CD4-positive, alpha-beta memory T cell (primary cell): ENCODE measurements at places on chromosomes 5 and 9. TPM values are rescaled to one million over a fixed set of nuclear protein-coding genes. Genes with fewer than 3 reads are reported as not detected.

DNA sequence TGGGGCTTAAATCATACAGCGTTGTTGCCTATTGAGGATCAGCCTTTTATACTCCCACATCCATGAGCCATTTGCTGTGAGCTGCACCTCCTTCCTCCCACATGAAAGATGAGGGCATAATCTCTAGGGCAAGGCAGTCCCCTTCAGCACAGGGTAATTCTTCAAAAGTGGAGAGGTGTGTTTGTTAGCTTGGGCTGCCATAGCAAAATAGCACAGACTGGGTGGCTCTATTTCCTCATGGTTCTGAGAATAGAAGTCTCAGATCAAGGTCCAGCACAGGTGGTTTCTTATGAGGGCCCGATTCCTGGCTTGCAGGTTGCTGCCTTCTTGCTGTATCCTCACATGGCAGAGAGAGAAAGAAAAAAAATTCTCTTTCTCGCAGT lies 121.8 kb upstream of the SLC12A2 start:
- H3K4me1 ChIP-seq = peaks cover 7% of the 10 kb centered on the region
- H3K36me3 ChIP-seq = no peaks in the 10 kb centered on the region
- no peaks in the 10 kb centered on the region for H3K27me3 ChIP-seq

- no peak overlapping the region for H3K27ac ChIP-seq
- no peaks in the 10 kb centered on the region for H3K27me3 ChIP-seq
- DNase-seq = no peak
- H3K4me1 ChIP-seq = no peaks in the 10 kb centered on the region
- H3K36me3 ChIP-seq = peaks cover 63% of the 10 kb centered on the region
These were observed 22.3 kb upstream of the GLE1 start for GRCh38 chr9:128482186-128482585.

DNA sequence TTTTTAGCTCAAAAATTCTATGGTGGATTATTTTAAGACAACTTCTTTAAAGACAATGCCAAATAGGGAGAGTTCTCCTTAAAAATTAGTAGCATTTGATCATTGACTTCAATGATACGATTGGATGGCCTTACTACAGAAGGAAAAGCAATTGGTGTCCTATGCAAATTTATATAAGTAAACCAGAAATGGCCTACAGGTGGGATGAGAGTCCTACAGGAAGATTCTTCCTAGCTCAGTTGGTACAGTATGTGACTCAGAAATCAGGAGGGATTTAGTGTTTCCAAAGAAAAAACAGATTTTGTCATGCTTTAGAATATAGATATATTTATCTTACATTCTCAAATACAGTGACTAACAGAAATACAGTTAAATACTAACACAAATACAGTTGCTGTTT lies 6.5 kb downstream of the ANKRA2 start:
- peaks cover 33% of the 10 kb centered on the region for H3K36me3 ChIP-seq
- no peak for DNase-seq
- no peak overlapping the region for H3K4me3 ChIP-seq
- H3K27ac ChIP-seq = no peak overlapping the region
- no peaks in the 10 kb centered on the region for H3K27me3 ChIP-seq
- H3K4me1 ChIP-seq = peaks cover 7% of the 10 kb centered on the region

- no peak overlapping the region for H3K4me3 ChIP-seq
- H3K4me1 ChIP-seq = no peaks in the 10 kb centered on the region
- H3K27me3 ChIP-seq = no peaks in the 10 kb centered on the region
- H3K27ac ChIP-seq = no peak overlapping the region
- no peaks in the 10 kb centered on the region for H3K36me3 ChIP-seq
- DNase-seq = no peak
These were observed 108.1 kb upstream of the IER5L start for GRCh38 chr9:129285979-129286772.

DNA sequence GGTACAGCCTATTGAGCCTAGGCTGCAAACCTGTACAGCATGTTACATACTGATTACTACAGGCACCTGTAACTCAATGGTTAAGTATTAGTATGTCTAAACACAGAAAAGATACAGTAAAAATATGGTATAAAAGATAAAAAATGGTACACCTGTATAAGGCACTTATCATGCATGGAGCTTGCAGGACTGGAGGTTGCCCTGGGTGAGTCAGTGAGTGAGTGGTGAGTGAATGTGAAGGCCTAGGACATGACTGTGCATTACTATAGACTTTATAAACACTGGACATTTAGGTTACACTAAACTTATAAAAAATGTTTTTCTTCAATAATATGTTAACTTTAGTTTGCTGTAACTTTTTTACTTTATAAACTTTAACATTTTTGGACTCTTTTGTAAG lies 171.3 kb downstream of the SLC28A3 start:
- no peaks in the 10 kb centered on the region for H3K27me3 ChIP-seq
- no peaks in the 10 kb centered on the region for H3K36me3 ChIP-seq
- H3K4me1 ChIP-seq = no peaks in the 10 kb centered on the region
- H3K27ac ChIP-seq = no peak overlapping the region

DNA sequence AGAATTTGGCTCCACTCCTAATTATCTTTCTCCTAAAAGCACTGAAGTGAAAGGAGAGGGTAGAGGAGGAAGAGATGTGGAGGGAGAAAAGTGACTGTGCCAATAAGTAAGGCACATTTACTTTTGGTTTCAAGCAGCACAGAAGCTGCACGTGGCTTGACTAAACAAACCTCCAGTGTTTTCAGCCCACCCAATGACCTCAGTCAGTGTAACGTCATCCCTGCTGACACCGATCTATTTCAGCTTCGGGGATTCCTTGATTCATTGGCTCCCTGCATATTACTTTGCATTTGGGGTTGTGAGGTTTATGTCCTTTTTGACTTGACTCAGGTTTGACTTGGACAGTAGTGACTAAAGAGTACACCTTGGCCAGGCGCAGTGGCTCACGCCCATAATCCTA lies 35.6 kb upstream of the NIM1K start:
- no peak for DNase-seq
- no peaks in the 10 kb centered on the region for H3K27me3 ChIP-seq
- H3K27ac ChIP-seq = no peak overlapping the region
- H3K4me1 ChIP-seq = peaks cover 11% of the 10 kb centered on the region
- peaks cover 4% of the 10 kb centered on the region for H3K36me3 ChIP-seq
- no peak overlapping the region for H3K4me3 ChIP-seq

DNA sequence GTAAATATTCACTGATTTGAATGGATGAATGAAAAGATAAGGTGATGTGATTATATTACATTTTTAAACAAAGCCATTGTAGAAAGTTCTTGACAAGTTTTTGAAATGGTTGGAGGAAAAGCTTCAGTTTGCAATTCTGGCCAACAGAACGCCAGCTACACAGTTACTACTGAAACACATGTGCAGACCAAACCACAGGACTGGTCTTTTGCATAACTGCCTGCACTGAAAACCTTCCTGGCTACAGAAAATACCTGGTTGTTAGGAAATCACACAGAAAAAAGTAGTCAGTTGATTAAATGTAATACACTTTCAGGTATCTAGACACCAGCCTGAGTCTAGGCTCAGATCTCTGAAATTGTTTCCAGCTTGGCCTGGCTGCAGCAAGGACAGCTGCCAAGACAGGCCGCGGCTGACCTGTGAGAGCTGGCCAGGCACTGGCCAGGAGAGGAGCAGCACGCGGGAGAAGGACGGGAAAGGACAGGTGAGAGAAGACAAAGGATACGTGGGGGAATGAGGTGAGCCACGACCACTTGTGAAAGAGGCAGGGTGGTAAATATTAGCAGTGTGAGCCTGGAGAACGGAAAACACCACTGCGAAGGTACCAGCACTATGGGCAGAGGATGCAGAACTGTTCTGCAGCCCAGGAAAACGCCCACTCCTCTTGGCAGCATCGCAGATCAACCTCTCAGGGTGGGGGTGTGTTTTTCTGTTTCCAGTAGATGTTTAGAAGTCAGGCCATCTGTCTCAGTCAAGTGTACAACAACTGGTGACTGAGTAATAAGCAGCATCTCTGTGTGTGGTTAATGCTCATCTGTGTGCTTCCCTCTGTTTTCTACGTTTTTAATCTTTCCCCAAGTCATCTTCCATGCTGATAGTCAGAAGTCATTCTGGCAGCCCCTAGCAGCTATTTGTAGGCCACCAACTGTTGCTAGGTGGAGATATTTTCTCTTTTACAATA lies 137.4 kb downstream of the SCAMP1 start:
- no peaks in the 10 kb centered on the region for H3K4me1 ChIP-seq
- no peak overlapping the region for H3K27ac ChIP-seq
- no peaks in the 10 kb centered on the region for H3K36me3 ChIP-seq
- no peak overlapping the region for H3K4me3 ChIP-seq
- peaks cover 9% of the 10 kb centered on the region for H3K27me3 ChIP-seq

DNA sequence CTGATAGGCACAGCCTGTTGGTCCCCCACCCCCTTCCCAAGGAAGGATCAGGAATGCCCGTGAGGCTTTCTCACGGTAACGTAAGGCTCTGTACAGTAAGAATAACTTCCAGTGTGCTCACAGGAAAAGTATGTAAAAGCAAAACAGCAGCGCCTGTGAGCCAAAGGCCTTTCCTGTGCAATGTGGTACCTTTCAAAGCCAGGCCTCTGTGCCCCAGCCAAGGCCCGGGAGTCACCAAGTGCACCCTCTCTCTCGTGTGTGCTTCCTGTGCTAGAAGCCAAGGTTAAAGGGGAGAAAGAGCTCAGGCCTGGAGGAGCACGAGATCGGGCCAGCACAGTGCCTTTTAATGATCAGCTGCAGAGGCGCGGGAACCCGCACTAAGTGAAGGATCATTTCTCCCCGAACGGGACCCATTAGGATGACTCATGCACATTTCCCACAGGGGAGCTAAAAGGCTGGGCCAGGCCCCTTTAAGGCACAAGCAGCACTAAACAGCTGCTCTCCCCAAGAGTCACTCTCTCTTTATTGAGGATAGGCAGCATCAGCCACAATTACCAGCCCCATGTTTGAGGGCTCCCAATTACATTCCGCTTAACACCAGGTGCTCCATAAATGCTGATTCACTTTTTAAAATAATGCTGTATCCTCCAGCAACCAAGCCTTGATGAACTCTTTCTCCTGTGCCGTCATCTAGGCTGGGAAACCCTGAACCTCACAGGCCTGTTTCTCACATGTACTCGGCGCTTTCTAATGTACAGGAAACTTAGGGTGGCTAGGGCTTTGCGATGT lies 42.8 kb downstream of the SHB start:
- H3K36me3 ChIP-seq = no peaks in the 10 kb centered on the region
- no peak overlapping the region for H3K4me3 ChIP-seq
- DNase-seq = no peak
- no peaks in the 10 kb centered on the region for H3K27me3 ChIP-seq

- no peak for DNase-seq
- no peak overlapping the region for H3K4me3 ChIP-seq
- no peaks in the 10 kb centered on the region for H3K36me3 ChIP-seq
- no peaks in the 10 kb centered on the region for H3K4me1 ChIP-seq
- H3K27me3 ChIP-seq = no peaks in the 10 kb centered on the region
These were observed 33.0 kb downstream of the KIF4B start for GRCh38 chr5:155046591-155046990.

DNA sequence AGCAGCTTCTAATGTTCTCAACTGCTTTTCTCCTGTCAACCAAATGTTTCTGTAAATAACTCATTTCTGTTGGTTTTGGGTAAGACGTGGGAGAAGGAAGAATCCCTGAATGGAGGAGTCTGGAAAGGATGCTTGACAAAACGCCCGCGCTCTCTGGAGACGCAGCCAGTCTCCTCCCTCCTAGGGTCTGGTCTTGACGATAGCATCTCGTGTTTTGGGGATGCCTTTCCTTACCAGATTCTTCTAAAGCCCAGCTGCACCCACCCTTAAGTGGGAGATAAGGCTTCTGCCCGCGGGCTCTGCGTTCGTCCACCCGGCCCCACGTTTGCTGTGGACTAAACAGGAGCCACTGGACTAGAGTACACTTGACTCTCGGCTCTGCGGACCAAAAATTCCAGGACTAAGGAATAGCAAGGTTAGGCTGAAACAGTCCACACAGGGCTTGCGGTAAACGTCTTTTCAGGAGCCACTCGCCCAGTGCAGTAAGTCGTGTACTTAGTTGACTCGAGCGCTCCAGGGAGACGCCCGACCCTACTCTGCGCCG lies 491 bp upstream of the CTSL start:
- no peak overlapping the region for H3K27ac ChIP-seq
- peak overlapping the region; percentile 36 for H3K4me3 ChIP-seq
- peaks cover 20% of the 10 kb centered on the region for H3K4me1 ChIP-seq
- H3K27me3 ChIP-seq = no peaks in the 10 kb centered on the region

GRCh38 chr5:120388016-120388781 lies 75.9 kb upstream of the PRR16 start:
- no peak for DNase-seq
- no peaks in the 10 kb centered on the region for H3K36me3 ChIP-seq
- H3K4me3 ChIP-seq = no peak overlapping the region
- H3K27me3 ChIP-seq = no peaks in the 10 kb centered on the region
- H3K4me1 ChIP-seq = no peaks in the 10 kb centered on the region
- no peak overlapping the region for H3K27ac ChIP-seq

GRCh38 chr5:39934830-39935229 lies 510.1 kb upstream of the DAB2 start:
- no peaks in the 10 kb centered on the region for H3K27me3 ChIP-seq
- H3K36me3 ChIP-seq = no peaks in the 10 kb centered on the region
- H3K27ac ChIP-seq = no peak overlapping the region

GMCL2 gene
- not detected for total RNA-seq

FIBCD1 gene
- not detected for total RNA-seq

PCDHB4 gene
- total RNA-seq = not detected

OGN gene
- not detected for total RNA-seq

TIFAB gene
- not detected for total RNA-seq

SLC34A3 gene
- total RNA-seq = not detected
